ENCODE measurements at places on chromosomes 16 and 17.

DNA sequence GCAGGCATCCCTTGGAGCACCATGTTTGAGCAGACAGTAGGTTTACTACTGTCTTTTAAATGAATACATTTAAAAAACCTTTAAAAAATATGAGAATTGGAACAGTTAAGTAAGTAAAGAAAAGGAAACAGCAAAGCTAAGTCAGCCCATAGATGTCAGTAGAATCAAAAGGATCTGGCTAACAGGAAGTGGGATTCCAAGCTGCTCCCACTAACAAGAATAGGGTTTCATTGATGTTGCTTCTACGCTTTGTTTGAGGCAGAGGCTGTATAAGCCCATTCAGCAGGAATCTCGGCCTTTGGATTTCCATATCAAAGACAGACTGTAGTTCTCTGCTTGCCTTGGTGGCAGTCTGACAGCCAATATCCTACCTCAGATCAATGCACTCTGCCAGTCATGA, 122.9 kb upstream of the ELAC2 start:
- no peak for DNase-seq

GRCh38 chr17:41518789-41519449, at the start of gene KRT15:
Gene KRT15 (minus strand): TSS chr17:41518890. CDS start chr17:41518827, 63 bp downstream.
- DNase-seq: no peak

DNA sequence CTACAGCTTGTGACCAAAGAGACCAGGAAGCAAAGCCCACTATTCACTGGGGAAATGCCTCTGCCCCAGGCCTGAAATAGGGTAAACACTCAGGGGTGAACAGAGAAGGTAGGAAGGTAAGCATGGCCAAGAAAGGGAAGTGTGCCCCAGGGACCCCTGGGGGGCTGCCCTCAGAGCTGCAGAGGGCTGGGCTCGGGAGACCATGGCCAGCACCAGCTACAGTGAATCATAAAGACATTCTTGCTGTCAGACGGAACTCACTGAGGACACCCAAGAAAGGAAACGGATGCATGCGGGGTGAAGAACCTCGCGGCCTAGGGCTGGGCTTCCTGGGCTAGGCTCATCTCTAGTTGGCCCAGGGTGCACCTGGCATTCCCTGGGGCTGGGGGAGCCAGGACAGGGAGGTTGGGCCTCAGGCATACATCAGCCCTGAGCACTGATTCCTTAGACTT, 9.6 kb downstream of the HIC1 start:
- DNase-seq: no peak

DNA sequence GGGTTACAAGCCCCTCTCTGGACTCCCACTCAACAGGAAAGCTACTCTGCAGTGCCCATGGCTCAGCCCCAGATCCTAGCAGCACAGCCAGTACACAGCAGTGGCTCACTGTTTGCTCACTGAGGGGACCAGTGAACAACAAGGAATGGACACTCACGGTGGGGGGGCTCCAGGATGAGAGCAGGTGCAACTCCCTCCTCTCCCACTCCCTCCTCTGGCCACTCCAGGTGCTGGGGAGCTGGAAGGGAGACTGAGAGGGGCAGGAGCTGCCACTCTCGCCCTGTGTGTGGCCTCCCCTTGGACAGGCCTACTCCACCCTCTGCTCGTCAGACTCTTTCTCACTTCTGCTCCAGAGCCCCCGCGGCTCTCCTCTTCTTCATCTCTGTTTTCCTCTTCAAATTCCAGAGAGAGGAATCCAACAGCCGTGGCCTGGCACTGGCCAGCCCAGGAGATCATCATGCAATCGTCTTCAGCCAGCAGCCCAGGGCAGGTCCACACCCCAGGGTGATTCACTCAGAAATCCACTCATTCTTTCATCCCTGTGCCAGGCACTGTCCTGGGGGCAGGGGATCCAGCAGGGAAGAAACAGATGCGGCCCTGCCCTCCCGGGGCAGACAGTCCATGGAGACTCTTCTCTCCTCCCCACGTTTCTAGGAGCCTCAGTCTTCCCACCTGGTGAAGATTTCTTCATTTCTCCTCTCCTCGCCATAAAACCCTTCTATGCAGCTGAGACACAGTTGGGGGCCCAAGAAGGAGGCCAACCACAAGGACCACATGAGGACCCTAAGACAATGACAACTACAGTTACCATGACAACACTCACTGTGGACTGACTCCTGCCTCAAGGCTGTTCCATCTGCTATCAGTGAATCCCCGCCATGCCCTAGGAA, 30.7 kb downstream of the CFAP20 start:
- no peak for DNase-seq

- DNase-seq: no peak
These were observed 90.7 kb downstream of the PITPNC1 start for GRCh38 chr17:67467500-67468455.

DNA sequence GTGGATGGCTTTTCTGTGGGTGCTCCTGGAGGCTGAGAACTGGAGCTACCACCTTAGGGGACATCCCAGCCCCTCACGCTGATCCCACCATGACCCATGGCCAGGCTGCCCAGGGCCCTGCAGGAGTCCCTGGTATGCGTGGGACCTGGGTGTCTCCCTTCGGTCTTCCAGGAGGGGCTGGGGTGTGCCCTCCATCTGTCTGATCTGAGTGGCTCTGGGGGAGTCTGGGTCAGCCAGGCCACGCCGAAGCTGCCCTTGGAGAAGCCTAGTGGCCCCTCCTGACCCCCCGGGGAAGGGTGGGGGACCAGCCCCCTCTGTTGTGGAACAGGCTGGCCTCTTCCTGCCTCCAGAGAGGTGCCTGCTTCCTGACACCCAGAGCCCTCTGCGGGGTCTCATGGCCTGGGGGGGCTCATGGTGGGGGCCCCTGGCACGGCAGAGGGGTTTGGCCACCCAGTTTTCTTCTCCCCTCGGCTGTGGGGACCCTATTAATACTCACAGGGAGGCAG, 10.7 kb downstream of the BAIAP2 start:
- DNase-seq: no peak

DNA sequence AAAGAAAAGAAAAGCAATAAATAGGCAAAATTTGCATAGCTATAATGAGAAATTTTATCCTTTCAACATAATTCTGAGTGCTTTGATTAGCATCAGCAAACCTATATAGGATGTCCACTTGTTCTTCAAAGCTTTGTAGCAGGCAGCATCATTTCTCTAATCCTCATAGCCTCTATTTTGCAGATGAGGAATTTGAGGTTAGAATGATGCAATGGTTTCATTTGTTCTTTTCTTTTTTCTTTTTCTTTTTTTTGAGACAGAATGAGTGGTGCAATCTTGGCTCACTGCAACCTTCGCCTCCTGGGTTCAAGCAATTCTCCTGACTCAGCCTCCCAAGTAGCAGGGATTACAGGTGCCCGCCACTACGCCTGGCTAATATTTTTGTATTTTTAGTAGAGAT, 594.4 kb downstream of the TOX3 start:
- DNase-seq: no peak

- DNase-seq: no peak
These were observed 50.0 kb downstream of the DNAH2 start for GRCh38 chr17:7767405-7768021.

DNA sequence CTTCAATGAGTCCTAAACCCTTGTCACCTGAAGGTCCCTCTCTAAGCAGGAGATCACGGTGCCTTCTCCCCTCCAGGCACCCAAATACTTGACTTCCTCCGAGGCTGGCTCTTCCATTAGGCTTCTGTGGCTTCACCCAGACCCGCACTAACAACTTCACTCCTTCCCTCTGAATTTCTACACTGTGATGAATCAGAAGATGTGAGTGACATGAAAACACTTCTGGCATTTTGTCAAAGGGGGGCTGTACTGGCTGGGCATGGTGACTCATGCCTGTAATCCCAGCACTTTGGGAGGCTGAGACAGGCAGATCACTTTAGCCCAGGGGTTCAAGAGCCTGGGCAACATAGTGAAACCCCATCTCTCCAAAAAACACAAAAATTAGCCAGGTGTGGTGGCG, 72.6 kb upstream of the CNEP1R1 start:
- no peak for DNase-seq

- no peak for DNase-seq
These were observed 1141.1 kb downstream of the CDH11 start for GRCh38 chr16:63980763-63981162.

GRCh38 chr17:70604854-70605253, 435.5 kb downstream of the KCNJ2 start:
- DNase-seq: no peak

DNA sequence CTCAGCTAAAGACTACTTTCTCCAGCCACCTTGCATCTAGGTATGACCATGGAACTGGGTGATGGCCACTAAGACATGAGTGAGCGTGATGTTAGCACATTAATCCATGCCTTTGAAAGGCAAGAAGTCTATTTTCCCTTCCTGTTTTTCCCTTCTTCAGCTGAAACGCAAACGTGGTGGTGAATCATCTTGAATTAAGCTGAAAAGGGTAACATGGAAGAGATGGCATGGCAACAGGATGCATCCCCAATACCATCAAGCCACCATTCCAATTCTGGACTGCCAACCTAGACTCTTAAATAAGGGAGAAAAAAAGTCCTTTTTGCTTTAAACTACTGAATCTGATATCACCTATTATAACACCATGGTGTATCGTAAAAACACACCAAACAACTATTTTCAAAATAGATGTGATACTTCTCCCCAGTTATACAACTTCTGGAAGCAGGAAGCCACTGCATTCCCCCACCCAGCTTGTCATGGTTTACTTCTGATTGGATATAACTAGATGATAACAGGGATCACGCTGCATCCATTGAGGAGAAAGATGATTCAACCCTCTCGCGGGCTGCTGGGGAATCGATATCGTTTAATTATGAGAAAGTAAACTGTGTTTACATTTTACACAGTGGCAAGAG, 368.6 kb downstream of the CDH13 start:
- no peak for DNase-seq

GRCh38 chr17:48532261-48532660, 1.4 kb upstream of the HOXB1 start:
- no peak for DNase-seq

GRCh38 chr17:29885031-29885640, 44.9 kb downstream of the SSH2 start:
- DNase-seq: no peak

All from activated T-cell treated with anti-CD3 and anti-CD28 coated beads for 48 hours (primary cell).